ENCODE measurements at places on chromosomes 7 and 10.

- DNase-seq: no peak
These were observed 76.8 kb downstream of the TPST1 start for GRCh38 chr7:66281678-66282590.

DNA sequence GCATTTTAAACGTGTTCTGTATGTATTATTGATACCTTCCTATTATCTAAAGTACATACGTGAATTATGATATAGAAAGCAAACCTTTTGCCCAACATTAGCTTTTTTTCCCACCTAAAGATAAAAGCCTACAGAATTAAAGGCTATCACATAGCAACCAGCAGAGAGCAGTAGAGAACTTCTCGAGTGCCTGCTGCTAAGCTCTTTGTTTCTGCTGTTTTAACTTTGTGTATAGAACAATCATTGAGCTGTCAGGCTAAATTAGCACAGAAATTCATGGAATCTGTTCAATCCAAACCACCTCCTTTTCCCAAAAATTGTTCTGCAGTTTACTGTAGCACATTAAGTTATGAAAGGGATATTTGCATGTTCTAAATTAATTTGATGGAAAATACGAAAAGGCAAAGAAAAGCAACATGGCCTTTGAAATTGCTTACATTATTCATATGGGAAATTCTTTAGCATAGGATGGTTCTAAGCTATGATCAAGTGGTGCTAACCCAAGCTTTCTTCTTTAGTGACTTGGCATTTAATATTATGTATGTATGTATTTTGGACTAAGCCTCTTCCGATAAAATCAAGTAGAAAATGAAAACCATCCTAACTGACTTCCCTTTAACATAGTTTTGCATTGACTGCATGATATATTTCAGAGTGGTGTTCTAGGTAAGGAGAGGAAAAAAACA, 1288.5 kb downstream of the GATA3 start:
- peak; percentile 75 for DNase-seq

GRCh38 chr7:12458520-12459131, 55.0 kb upstream of the VWDE start:
- no peak for DNase-seq

DNA sequence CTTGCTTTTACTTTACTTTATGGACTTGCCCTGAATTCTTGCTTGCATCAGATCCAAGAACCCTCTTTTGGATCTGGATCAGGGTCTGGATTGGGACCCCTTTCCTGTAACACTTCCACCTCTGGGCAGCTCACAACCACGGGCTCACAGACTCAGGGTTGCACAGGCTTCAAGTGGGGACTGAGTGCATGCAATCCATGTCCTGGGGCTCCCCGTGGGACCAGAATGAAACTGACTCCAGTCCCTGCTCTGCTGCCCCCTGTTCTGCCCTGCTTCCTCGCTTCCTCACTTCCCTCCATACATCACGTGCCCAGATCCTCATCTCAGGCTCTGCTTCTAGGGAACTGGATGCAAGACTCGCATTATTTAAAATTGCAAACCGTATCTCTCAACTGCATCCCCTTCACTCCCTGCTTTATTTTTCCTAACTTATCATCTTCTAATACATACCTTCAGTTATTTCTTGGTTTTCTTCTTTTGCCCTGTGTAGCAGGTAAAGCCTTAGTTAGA, 23.3 kb upstream of the INMT start:
- DNase-seq: no peak

GRCh38 chr10:5547681-5547930, 22.8 kb downstream of the CALML3 start:
- no peak for DNase-seq

DNA sequence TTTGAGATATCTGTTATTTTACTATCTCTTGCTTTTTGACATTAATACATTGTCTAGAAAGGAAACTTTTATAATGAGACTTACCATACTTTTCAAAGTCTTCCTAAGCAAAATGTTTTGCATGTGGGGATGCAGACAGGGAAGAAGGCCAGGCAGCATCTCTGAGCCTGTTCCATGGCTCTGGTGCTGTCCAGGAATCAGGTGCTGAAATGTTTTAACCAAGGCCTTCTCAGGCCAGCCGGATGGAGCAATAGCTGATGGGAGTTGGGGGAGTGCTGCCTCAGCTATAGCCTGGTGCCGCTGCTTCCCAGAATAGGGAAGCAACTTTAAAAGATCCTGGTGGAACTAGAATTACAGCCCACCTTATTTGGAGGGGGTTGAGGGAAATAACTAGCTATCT, 38.5 kb downstream of the CRTAC1 start:
- peak; percentile 70 for DNase-seq

DNA sequence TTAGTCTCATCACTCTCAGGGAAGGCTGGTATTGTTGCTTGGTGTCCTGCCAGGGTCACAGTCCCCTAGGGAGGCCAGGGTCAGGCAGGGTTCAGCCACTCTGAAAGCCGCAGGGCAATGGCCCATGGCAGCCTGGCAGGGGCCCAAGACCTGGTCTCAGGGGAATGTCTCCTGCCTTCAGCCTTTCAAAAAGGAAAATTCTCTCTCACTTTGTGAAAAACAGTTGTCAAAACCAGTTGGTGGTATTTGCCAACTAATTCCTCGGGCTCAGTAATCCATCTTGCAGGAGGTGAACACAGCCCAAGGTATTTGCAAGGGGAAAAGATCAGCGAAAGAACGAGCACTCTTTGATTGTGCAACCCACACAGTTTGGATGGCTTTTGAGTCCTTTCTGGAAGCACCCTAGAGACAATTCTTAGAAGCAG, 101.5 kb downstream of the JCAD start:
- DNase-seq: peak; percentile 25

DNA sequence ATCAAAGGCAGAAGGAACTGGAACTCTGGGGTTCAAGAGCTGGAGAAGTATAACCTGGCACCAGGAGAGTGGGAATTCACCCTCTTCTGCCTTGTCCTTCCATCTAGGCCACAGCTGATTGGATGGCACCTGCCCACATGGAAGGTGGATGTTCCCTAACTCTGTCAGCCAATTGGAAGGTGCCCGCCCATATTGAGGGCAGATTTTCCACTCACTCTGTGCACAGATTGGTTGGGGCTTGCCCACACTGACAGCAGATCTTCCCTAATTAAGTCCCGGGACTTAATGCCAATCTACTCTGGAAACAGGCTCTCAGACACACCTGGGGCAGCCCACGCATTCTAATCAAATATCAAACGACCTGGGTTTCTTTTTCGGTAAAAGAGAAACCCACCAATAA, 1142.3 kb upstream of the CELF2 start:
- DNase-seq: no peak

- no peak for DNase-seq
These were observed 10.7 kb downstream of the GDF2 start for GRCh38 chr10:47332946-47333345.

DNA sequence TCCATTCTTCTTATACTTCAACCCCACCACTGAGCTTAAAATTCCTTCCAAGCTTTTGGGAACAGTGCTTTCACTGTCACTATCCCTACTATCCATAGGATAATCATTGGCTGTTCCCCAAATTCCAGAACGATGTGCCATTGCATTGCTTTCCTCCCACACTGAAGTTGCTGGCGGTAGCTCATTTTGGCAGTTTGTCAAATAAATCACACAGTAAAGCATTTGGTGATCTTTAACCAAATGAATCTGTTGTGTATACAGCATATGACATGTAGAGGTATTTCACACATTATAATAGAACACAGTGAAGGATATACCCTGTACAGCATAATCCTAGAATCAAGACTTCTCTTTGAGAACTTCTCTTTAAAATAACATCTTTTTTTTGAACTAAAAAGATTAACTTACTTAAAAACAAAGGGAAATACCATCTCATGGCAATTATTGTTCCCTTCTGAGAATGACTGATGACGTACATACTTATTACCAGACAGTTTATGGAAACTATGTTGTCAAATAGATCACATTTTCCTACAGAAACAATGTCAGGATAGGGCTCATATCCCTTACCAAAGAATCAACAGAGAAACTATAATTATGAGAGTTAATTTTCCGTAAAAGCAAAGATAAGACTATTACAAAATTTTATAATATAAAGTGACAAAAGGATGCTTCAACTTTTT, 93.6 kb downstream of the CTNNA3 start:
- DNase-seq: no peak

DNA sequence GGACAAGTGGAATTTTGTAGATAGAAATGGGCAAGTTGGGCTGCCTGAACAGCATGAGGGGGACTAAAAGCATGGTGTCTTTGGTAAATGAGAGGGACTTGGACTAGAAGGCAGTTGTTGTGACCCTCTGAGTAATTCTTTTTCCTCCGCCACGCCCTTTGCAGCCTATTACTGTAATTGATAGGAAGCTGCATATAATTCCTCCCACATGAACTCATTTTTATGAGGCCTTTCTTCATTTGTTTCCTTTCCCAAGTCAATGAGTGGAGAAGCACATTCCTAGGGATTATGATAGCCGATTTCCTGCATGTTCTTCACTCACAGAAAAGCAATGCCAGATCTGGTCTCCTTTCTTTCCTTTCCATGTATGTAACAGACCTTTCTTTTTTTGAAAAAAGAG, 27.7 kb downstream of the ZSCAN25 start:
- no peak for DNase-seq

DNA sequence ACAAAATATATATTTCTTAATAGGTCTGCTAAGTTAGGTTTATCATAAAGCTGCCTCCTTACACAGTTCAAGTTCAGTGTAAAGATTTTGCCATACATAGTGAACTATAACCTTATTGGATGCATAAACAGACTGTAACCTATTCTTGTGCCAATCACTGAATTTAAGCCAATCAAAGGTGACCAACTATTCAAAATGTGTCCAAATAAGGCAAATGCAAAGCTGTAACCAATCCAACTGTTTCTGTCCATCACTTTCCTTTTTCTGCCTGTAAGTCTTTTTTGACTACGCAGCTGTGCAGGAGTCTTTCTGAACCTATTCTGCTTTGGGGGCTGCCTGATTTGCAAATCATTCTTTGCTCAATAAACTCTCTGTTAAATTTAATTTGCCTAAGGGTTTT, 11.6 kb upstream of the DNMBP start:
- no peak for DNase-seq

DNA sequence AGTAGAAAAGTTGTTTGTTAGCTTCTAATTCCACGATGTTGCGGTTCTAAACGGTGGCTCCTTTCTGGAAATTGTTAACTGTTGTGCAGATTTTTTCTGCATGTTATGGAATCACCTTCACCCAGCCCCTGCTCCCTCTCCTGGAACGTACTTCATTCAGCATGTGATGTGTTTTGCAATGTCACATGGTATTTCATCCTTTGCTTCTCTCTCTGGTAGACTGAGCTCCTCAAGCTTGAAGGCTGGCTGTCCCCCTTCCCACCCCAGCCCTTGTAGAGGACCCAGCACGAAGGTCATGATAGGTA, 4.4 kb downstream of the PPP2R2D start:
- no peak for DNase-seq

All from kidney (tissue), 22 donors.